ENCODE measurements at places on chromosomes 7 and 10.

DNA sequence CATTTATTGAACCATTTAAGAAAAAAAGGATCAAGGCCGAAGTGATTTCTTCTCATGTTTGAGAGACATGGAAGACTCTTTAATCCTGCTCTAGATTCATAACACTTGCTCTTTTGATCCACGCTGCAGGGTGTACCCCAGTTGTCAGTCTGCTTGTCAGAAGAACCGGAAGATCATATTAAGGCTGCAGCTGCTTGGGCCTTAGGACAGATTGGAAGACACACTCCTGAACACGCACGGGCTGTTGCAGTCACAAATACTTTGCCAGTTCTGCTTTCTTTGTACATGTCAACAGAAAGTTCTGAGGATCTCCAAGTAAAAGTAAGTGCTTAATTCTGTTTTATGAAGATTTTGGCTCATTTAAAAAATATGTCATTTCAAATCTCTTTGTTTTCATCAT, 46.3 kb downstream of the SPAG6 start:
- no peak for DNase-seq

- no peak for DNase-seq
Observed at GRCh38 chr10:62851442-62851841, 35.3 kb upstream of the EGR2 start.

GRCh38 chr10:132712743-132713142, 73.2 kb downstream of the NKX6-2 start:
- DNase-seq, result no peak

DNA sequence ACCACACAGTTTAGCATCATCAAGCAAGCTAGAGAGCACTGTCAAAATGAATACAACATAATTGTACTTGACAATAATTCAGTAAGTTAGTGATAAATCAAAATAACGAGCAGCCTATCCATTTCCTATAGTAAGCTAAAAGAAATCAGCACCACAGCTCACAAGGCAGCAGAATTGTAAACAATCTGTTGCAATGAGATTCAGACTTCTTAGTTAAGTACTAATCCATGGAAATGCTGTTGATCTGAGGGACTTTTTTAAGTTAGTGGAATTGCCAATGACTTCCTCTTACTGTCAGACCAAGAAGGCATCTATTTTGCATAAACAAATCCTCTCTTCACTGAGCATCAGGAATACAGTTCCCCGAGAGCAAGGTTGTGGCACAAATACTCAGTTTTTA, 136.6 kb upstream of the CCDC6 start:
- no peak for DNase-seq

DNA sequence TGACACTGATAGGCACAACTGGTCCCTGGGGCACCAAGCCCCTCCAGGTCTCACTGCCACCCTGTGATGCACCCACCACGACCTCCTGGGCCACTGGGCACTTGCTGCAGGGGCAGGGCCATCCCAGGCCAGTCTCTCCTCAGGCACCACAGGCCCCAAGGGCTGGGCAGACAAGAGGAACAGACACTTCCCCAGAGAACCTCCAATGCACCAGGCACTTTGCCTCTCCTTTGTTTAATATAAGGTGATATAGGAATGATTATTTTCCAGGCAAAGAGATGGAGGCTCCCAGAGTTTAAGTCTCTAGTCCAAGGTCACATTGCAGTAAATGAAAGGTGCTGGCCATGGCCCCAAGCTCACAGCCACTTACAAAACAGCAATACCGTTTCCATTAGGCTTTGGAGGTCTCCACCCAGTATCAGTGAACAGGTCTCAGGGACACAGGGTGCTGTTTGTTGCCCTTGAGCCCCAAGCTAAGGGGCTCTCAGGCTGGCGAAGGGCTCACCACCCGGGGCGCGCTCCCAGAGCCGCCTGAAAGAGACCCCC, 4.5 kb downstream of the DEPP1 start:
- DNase-seq, result no peak

GRCh38 chr7:144525956-144526355, 122.5 kb upstream of the NOBOX start:
- DNase-seq, result no peak

DNA sequence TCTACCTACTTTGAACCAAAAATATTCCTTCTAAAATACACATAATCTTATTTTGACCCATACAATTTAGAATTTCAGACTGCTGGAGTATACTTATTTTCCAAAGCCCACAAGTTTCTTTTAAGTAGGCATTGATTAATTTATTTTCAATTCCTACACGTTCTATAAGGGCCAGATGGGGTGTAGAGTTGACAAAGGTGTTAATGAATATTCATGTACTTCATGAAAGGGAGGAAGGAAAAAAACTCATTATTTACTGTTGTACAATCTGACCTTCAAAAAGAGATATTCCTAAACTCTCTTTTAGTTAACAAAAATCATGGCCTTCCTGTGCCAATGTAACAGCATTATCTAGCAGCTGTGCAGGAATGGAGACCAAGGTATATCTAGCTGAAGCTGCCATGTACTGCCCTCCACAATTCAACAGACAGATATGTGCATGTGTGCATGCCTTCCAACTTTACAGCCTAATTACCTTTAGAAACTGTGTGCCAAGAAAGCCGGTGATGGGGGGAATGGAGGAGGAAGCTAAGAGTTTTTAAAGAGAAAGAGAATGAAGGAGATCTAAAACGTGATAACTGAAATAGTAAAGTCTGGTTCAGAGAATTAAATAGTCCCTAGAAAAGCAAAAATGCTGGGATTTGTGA, 108.9 kb downstream of the UPF2 start:
- no peak for DNase-seq

DNA sequence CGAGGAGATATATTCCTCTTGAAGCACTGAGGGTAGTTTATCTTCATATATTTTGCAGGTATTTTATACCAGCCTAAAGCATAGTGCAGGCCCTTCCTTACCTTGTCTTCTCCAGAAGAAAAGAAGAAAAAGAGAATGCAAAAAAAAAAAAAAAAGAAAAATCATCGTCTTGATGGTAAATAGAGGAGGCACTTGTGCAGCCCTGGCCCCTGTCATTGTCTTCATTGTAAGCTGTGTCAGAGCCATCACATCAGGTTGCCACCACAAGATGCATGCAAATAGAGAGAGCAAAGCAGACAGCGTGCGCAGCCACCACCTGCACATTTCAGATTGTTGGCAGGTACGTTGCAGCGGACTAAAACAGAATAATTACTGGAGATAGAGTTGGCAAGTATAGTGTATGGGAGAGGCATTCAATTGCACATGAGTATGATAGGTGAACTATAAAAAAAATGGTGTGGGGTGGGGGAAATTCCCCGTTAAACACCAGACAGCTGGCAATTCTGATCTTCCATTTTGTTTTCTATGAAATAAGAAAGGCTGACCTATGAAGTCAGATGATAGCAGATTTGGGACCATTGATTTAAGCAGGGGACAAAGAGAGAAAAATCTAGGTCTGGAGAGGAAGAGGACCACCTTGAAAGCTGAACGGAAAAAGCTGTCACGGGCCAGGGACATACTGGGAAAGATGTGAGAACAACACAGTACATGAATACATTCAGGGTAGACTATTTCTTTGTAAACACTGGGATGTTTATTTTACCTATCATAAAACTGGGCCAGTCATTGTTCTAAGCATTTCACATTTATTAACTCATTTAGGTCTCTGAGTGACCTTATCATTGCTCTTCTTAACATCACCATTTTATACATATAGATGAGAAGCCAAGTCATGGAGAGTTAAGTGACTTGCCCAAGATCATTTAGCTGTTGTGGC, 306.3 kb upstream of the SP8 start:
- no peak for DNase-seq

DNA sequence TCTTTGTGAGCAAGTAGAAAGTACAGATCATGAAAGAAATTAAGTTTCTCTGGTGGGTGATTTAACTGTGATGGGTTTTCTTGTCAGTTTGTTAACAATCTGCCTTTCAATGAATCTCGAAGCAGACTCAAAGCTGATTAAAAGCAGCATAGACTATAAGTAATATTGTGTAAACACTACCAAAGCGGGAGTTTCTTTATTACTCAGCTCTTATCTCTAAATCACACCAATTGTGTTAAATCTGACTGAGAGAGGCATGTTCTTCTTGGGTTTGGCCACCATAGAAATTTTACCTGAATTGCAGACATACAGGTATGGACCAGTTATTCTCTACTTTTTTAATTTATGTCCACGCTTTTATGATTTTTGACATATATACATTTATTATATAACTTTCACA, 65.2 kb downstream of the DKK1 start:
- no peak for DNase-seq

- DNase-seq, result no peak
Observed at GRCh38 chr10:69474742-69475432, 23.6 kb downstream of the TSPAN15 start.

- no peak for DNase-seq
Observed at GRCh38 chr10:111123883-111124282, 47.1 kb downstream of the ADRA2A start.

DNA sequence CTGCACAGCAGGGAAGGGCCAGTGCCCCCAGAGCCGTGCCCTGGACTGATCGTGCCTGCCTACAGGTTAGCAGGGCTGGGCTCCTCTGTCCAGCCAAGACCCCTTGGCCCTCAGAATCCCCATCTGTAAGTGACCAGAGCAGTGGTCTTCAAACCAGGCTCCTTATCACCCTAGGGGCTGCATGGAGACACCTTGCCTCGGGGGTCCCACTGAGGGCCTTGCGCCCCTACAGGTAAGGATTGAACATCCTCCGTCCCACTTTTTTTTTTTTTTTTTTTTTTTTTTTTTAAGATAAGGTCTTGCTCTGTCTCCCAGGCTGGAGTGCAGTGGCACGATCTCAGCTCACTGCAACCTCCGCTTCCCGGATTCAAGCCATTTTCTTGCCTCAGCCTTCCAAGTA, 32.6 kb upstream of the RADIL start:
- DNase-seq, result no peak

DNA sequence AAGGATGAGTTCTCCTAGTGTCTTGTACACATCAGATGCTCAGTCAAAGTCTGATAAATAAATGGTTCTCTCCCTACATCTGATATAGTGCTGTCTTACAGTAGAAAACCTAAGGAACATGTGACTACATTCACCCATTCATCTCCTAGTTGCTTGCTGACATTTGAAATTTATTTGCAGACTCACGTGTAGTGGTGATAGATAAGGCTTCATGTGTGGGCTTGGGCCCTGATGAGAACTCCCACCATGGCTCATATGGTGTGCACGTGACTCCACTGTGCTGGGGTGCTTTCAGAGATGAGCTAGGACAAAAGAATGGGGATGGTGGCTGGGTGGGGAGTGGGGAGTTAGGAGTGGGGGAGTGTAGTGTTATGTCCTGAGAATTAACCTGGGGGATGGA, 287.3 kb downstream of the RPS24 start:
- DNase-seq, result no peak

GRCh38 chr10:64312876-64313275, 791.7 kb downstream of the REEP3 start:
- DNase-seq, result no peak

- DNase-seq, result no peak
Observed at GRCh38 chr10:86188326-86188725, 178.3 kb downstream of the GRID1 start.

DNA sequence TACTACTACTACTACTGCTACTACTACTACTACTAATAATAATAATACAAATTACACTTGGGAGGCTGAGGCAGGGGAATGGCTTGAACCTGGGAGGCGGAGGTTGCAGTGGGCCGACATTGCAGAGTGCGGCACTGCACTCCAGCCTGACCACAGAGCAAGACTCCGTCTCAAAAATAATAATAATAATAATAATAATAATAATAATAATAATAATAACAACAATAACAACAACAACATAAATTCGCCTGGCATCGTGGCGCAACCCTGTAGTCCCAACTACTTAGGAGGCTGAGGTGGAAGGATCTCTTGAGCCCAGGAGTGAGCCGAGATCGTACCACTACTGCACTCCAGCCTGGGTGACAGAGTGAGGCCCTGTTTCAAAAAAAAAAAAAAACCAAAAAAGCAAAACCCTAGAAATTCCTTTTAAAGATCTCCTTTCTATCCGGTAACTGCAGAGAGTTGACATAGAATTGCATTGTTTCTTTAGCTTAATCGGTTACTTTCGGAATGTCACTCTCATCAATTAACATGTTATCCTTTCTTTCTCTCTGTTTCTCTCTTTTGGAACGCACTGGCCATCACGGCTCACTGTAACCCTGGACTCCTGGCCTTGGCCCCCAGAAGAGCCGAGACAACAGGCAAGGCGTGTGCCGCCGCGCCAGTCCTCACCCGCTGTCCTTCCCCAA, 972 bp downstream of the PHYH start:
- DNase-seq, result no peak

DNA sequence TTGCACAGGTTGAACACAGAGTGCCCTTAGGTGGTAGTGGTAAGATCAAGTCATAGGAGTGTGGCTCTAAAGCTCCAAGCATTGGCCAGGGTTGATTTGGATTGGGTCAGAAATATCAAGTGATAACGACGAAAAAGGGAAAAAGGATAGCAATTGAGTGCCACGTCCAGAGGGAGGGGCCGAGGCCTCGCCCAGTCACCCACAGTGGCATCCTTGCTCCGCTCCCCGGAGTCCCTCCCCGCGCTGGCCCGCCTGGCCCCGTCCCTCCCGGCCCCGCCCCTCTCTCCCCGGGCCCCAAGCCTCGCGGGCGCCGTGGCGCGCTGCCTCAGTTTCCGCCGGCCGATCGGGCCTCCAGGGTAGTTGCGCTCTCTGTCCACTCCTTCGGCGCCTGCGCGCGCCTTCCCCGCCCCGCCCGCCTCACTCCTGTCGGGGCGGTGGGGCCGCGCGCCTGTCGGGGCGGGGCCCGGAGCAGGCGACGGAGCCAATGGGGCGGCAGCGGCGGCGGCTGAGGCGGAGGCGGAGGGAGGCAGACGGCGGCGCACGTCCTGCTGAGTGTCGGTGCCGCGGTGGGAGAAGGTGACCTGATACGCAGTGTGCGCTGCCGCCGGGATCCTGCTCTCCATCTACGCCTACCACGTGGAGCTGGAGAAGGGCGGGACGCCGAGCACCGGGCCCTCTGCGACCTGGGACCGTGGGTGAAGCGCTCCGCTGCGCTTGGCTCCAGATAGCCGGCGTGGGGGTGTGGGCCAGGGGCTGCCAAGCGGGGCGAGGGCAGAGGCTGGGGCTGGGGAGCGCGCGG, 209.1 kb upstream of the ZNF722 start:
- no peak for DNase-seq

GRCh38 chr10:4837551-4837950, 11.5 kb downstream of the AKR1E2 start:
- DNase-seq, result no peak

DNA sequence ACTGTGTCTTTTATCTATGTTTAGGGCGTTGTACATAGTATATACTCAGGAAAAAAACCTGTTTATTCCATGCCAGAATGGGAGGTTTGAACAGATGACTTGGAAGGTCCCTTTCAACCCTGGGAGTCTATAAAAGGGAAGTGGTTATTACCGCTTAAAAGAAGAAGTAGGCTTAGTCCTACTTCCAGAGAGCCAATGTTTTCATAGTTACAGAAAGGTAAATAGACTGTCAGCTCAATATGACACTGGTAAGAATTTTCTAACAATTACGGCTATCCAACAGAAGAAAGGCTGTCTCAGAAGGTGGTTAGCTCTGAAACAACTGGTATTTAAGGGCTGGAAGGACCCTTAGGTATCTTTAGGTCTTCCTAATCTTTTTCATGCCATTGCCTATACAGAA, 1.1 kb upstream of the TFAM start:
- no peak for DNase-seq
